ENCODE measurements at places on chromosomes 2 and 18.

GRCh38 chr2:147808520-147808919 is 36.3 kb upstream of the ACVR2A start:
- no peak for DNase-seq

- no peak for DNase-seq
Measured at GRCh38 chr2:216201692-216202306, 92.7 kb downstream of the XRCC5 start.

DNA sequence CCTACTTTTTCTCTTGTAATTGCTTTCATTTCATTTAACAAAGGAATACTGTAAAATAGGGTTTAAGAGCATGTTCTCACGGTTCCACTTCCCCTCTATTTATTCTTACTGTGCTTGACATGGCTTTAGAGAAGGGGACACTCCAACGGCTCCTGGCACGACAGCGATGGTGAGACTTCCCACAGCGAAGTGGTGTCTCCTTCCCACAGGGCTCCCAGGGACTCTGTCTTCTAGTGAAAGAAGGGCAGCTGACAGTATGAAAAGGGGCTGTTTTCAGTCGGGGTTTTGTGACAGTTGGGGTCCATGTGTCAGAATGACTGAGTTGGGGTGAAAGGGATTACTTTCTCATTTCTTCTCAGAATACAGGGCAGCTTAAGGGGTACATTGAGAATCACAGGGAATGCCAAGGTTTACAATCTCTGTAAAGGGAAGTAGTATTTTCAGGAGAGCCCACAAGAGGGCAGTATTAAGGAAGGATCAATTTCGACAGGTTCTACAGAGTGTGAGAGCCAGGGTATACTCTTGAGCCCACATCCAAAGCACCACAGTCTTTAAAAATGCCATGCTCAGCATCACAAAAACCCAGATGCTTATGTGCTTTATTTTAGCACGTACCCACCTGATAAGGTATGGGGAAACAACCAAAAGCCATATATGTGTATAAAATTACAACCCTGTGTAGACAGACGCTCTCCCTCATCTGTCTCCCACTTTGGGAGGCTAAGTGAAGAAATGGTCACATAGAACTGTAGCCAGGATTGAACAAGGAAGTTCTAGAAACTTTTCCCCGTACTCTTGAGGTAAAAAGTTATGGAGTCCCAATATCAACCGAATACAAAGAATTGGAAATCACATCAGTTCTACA is 31.3 kb upstream of the RAPGEF4 start:
- DNase-seq: no peak

- DNase-seq: no peak
Measured at GRCh38 chr2:23268467-23269263, 116.3 kb upstream of the KLHL29 start.

- DNase-seq: no peak
Measured at GRCh38 chr18:24988253-24988840, 363.6 kb downstream of the ZNF521 start.

DNA sequence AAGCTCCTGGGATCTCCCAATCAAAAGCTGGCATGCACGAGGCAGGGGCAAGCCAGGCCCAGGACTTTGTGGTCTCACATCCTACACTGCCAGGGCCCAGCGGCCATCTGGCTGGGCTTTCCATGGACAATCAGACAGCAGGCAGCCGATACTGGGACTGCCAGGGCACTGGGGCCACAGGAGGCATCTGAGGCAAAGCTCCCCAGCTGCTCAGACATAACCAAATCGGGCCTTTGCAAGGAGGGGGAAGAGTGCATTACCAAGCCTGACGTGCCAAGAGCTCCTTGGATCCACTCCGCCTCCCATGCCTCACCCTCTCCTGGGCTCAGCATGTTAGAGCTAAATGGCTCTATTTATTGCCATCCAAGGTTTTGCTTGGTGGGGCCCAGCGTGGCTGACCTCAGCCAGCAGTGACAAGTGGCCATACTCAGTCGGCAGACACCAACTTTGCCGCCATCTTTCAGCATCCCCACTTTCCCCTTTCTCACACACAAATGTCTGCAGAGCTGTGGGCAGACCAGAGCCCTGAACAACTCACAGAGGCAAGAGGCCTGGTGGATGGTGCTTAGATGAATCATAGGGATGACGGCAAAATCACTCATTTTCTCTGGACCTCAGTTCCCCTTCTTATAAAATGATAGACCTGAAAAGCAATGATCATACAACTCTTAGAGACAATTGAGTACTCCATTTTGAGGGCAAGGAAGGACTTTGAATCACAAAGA is 200.8 kb downstream of the TTC32 start:
- no peak for DNase-seq

GRCh38 chr18:23166891-23167541 is 31.7 kb downstream of the CABLES1 start:
- DNase-seq: no peak

DNA sequence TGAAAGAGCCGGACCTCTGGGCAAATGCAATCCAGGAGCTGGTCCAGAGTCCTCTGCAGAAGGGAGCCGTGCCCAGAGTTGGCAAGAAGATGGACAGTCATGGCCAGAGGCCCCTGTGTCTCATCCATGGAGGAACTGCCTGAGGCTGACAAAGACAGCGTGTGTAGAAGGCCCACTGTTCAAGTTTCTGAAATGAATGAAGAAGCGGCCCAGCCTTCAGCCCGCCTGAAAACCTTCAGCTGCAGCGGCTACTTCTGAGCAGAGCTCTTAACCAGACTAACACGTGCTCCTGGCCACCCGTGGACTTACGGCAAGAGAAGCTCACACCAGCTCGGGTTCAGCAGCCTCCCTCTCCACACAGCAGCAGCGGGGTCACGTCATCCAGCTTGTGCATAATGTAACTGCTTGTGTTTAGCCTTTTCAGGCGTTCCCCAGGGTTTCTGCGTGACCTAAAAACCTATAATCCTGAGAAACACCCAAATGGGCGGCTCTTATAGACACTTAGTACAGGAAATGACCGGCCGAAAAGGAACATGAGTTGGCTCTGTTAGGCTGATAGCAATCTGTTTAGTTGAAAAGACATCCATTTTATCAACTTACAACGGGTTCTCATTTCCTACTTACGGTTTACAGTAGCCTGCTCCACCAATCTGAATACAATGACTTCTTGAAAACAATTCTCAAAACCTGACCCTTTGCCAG is at the start of gene FAM124B:
Gene FAM124B, minus strand, starts transcription at position 467 of the 702 bp plus-strand sequence. Its CDS starts 339 bp downstream, at position 128.
- DNase-seq: no peak

DNA sequence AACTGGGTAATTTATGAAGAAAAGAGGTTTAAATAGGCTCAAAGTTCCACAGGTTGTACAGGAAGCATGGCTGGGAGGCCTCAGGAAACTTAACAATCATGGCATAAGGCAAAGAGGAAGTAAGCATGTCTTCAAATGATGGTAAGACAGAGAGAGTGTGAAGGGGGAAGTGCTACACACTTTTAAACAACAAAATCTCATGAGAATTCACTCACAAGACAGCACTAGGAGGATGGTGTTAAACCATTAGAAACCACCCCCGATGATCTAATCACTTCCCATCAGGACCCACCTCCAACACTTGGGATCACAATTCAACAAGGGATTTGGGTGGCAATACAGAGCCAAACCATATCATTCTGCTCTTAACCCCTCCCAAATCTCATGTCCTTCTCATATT is 34.9 kb downstream of the CFAP210 start:
- DNase-seq: no peak

DNA sequence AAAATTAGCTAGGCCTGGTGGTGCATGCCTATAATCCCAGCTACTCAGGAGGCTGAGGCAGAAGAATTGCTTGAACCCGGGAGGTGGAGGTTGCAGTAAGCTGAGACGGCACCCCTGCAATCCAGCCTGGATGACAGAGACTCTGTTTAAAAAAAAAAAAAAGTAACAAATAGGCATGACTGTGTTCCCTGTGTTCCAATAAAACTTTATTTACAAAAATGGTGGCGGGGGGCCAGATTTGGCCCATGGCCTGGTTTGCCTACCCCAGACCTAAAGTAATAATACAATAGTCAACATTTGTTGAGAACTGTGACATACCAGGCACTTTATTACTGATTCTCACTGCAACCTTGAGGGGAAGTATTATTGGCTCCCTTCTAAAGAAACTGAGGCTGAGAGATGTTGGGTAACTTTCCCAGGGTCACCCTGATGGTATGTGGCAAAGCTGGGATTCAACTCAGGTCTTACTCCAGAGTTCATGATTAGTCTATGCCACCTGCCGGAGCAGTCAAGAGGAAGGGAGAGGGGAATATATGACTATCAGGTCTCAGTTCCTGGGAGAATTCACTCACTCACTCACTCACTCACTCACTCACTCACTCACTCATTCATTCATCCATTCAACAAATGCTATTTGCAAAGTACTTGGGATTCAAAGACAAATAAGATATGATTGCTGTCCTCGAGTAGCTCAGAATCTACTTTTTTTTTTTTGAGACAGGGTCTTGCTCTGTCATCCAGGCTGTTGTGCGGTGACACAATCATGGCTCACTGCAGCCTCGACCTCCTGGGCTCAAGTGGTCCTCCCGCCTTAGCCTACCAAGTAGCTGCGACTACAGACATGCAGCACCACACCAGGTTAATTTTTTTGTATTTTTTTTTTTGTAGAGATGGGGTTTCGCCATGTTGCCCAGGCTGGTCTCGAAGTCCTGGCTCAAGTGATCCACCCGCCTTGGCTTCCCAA is 14.3 kb upstream of the KCMF1 start:
- DNase-seq: no peak

GRCh38 chr2:54306556-54306955 is 50.5 kb upstream of the TSPYL6 start:
- DNase-seq: no peak

- DNase-seq: no peak
Measured at GRCh38 chr18:75378376-75379315, 48.9 kb downstream of the SMIM21 start.

GRCh38 chr2:184689638-184690037 is 91.3 kb downstream of the ZNF804A start:
- DNase-seq: no peak

DNA sequence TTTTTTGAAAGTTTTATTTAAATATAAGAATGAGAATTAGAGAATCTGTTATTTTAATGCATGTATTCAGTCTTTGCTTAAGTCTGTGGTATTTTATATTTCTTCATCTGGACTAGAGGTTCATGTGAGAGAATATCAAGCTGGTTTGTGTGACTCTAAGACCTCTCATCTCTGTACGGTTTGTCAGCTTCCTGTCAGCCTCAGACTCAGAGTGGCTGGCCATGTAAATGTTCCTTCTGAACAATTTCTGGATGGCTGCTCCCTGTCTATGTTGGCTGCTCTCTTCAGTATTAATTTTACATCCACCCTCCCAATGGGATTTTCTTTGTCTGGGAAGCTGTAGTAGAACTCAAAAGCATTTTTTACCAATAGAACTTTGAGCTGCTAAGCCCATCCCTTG is 225.3 kb upstream of the THUMPD2 start:
- DNase-seq: no peak

- no peak for DNase-seq
Measured at GRCh38 chr18:79361766-79362522, 33.8 kb upstream of the NFATC1 start.

DNA sequence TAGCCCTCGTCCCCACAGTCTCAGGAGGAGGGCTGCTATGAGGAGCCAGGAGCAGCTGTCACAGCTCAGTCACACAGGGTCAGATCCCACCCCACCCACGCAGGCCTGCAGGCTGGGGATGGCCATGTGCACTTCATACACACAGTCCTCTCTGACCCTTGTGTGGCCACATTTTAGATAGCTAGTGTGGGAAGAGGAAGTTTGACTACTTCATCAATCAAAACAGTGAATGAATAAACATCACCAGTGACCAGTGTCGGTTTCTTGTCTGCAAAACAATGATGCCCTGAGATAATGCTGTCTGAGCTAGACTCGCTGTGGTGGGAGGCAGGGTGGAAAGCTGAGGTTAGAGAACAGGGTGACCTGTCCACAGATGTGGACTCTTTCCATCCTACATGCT is 107.1 kb downstream of the PIEZO2 start:
- DNase-seq: no peak

DNA sequence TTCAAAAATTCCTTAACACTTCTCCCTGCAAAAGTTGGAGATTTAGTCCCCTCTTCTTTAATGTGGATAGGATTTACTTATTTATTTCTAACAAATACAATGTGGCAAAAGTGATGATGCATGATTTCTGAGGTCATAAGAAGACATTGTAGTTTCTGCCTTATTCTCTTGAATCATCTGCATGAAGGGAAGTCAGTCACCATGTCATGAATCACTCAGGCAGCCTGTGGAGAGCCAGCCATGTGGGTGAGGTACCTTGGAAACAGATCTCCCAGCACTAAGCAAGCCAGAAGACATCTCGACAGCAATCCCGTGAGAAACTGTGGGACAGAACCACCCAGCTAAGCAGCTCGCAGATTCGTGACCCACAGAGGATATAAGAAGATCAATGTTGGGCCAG is 2.7 kb upstream of the ZC3H8 start:
- no peak for DNase-seq

DNA sequence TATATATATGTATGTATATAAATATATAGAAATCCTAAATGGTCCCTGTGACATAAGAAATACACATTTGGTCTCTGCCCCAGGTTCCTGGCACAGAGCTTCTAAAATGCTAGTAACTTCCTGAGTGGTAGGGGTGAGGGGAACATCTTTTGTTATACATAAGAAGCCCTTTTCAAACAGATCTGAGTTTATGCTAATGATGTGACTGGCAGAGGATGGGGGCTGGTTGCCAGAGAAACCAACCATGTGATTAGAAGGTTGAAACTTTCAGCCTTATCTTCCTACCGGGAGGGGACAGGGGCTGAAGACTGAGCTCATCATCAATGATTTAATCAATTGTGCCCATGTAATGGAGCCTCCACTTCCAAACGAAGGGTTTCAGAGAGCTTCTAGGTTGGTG is 16.3 kb downstream of the MFSD2B start:
- no peak for DNase-seq

DNA sequence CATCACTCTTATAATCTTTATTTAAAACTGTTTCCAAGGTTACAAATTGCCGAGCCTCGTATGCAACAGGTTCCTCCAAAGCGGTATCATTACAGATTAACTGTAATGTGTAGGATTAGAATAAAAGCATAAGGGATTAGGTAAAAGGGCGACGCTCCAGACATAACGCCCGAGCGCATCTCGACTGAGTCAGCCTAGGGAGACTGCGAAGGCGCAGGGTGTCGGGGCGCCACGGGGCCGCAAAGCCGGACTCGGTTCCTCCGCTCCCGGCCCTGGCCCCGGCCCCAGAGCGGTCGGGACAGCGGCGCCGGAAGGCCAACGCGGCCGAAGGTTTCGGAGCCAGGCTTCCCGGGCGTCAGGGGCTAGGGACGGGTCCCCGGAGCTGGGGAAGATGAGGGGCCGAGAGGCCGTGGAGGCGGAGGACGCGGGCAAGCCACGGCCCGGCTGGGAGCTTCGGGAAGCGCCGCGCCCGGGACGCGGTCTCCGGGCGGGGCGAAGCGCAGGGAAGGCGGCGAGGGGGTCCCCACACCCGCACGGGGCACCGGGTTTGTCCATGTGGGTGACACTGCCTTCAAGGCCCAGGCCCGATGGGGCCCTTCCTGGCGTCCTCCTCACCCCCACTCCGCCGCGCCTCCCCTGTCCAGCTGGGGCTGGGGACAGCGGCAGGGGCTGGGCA is 12.9 kb upstream of the SIX3 start:
- DNase-seq: no peak

GRCh38 chr2:200496696-200497095 is 13.2 kb downstream of the KCTD18 start:
- DNase-seq: no peak
